ENCODE measurements at places on chromosomes 4 and X.

DNA sequence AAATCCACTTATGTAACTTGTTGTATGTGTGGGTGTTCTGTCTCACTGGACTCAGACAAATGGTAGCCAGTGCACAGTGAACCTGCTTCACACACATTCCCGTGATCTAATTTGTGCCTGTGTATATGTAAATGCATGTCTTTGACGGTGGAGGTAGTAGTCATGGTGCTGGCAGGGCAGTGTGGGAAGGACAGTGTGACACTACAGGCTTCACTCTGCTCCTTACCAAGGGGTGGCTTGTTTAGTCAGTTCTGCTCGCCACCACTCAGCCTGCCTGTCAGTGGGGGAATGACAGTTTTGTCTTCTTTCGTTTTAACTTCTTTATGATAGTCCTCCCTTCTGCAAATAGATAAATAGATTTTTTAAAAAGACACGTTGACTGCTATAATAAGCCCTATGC, 17.7 kb upstream of the PAQR3 start:
- no peak for DNase-seq

GRCh38 chr4:23547096-23547495, 342.8 kb downstream of the PPARGC1A start:
- no peak for DNase-seq

DNA sequence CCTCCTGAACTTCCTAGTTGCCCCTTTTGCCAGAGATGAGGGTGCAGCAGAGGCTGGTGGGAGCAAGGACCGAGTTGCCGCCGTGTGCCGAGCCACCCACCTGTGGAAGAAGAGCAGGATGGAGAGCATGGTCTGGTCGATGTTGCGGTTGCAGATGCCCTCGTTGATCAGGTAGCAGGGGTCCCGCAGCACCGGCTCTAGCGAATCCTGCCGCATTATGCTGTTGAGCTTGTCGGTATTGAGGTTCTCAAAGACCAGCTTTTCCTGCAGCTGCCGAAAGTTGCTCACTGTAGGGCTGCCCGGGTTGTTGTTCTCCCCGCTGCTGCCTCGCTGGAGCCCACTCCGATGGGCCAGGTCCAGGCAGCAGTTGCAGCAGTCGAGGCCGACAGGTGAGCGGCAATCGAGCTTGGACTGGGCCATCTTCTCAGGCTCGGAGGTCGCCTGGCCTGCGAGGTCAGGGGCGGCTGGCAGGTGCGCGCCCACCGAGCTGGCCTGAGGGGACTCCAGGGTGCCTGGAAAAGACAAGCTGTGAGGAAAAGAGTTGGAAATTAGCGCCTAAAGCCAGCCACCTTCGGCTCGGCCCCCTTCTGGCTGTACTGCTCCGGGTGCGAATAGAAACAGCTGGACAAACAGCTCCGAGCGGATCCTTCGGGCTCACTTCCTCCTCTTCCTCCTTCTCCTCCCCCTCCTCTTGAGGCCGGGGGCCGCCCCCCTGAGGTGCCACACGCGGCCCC, 420 bp downstream of the TSC22D3 start:
- peak; percentile 0 for DNase-seq

DNA sequence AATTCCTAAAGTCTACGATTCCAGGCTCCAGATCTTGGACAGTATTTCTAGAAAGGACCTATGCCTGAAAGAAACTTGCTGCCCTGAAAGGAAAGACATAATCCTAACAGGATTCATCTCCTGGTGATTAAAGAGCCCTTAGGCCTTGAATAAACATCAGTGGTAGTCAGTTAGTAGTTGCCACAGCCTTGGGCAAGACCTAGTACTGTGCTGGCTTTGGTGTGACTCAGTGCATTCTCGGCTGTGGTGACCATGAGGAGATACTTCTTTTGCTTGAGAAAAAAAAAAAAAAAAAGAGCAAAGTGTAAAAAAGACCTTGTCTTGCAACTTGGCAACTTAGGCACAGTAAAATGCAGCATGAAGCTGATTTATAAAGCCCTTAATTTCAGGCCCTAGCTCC, 188.2 kb downstream of the DCAF12L2 start:
- no peak for DNase-seq
